ENCODE measurements at places on chromosomes 7 and 10. TPM values are rescaled to one million over a fixed set of nuclear protein-coding genes. Genes with fewer than 3 reads are reported as not detected.

The ZNF853 gene
- polyA plus RNA-seq = 1.6 TPM

DNA sequence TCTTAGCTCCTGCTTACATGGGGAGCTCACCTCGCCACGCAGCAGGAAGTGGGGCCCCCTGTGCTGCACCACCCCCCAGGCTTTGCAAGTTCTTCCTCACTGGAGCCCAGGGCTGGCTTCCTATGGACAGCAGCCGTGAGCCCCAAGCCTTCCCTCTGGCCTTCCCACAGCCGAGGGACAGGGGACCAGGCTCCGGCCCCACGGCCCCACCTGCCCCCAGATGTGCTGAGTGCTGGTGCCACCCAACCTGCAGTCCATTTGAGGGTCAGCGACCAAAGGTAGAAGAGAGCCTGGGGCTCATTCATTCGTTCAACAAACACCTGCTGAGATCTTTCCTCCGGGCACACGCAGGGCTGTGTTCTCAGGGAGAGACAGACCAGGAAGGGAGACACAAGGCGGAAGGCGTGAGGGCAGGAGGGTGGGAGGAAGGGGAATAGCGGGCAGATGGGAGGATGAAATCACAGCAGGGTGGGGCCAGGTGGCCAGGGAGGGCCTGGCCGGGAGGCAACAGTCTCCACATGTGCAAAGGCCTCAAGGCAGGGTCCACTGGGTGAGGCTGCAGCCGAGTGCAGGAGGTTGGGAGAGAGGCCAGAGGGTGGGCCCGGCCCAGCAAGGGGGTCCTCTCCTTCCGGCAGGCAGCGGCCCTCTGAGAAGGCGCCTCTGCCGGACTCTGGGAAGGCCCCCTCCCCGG is 100.1 kb downstream of the FOXL3 start:
- no peak for DNase-seq

- DNase-seq = no peak
Measured at GRCh38 chr7:156223935-156224832, 411.9 kb upstream of the SHH start.

DNA sequence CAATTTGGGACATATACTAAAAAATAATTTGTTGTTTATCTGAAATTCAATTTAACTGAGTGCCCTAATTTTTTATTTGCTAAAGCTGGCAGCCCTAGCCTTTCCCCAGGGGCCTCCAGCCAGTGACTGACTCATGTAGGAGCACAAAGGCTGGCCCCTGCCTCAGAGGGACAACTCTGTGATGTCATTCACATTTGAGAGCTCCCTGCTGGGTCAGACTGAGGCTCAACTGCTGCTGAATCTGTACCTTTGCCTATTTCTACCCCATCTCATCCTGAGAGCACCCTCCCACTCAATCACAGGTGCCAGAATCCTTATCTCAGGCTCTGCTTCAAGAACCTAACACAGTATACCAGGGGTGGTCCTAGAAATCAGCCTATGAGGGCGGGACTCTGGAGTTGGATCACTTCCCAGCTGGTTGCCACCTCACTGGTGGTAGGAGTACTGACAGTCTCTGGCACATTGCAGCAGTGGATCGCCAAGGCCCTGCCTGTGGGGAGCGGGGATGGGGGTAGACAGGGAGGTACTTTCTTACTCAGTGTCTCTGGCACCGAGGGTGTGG is 11.6 kb downstream of the GCK start:
- DNase-seq = no peak

DNA sequence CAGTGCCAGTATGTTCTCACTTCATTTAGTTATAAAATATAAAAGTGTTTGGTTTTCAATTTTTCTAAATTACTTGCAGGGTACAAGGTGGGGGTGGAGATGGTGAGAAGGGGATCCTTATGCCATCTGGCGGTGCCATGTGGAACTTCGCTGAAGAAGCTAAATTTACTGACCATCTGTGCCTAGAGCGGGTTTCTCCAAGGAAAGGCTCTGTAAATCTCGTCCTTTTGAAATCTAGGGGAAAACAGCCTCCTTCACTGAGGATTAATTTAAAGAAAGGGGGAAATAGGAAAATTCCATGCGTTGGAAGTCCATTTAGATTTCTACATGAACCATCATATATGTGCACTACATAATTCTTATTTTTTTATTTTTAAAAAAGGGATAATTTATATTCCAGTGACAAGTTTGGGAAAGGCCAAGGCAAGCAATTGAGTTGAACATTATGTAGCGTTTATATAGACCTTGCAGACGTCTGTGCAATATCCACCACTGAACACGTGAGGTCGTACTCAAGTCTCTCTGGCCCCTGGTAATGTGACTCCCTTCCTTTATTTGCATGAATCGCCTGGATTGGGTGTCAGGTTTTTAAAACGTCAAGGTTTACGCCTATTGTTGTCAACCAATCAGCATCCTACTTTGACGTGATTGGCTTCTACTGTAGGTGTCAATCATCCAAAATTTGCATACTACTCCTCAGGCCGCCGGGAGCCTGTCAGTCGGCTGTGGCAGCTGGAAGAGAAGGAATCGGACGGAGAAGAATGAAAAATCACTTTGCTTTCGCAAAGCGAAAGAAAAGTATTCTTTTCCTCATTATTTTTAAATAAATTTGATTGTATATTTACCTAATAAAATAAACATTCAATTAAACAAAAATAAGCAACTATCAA is 297.1 kb upstream of the NFE2L3 start:
- DNase-seq = peak; percentile 89

The FGL2 gene
- not detected for polyA plus RNA-seq

DNA sequence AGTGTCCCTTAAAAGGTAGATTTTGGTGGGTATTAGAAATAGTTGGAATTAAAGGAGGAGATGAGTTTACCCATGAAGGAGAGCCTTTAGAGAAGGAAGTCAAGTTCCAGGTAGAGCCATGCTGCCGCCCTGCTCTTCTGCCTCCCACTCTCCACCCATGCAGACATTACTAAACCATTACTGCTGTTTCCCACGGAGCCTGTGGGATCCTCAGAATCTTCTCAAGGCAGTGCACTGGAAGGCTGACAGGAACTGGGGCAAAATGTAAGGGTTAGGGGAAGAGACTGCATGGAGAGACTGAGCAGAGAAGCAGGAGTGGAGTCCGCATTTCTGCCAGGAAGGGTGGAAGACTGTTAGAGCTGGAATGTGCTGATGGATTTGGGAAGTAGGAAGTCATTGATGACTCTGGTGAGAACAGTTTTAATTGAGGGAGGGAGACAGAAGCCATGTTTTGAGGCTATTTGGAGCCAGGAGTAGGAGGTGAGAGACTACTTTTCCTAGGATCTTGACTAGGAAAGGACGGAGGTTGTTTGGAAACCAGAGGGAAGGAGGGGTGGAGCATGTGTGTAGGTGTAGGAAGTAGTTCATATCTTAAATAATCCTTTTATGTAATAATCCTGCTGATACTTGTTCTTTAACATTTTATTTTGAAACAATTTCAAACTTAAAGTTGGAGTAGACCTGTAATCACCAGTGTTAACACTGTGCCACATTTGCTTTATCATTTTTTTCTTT is 109.0 kb downstream of the CCNY start:
- no peak for DNase-seq

DNA sequence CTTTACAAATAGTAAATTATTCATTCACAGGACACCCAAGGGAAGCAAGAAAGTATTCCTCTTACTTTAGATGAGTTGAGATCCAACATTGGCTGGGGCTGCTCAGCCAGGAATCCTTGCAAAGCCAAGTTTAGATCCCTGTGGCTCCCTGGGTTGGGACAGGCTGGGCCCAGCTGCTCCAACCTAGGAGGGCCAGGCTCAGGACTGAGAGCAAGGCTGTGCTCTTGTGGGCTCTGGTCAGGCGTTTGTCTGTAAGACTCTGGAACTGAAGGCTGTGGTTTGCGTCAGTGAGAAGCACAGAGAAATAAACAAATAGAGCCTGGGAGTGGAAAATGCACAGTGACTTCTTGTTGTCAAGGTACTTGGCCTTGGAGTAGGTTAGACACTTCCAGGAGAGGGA is 53.2 kb upstream of the TMEM273 start:
- no peak for DNase-seq

The PIK3CG gene
- polyA plus RNA-seq = not detected

DNA sequence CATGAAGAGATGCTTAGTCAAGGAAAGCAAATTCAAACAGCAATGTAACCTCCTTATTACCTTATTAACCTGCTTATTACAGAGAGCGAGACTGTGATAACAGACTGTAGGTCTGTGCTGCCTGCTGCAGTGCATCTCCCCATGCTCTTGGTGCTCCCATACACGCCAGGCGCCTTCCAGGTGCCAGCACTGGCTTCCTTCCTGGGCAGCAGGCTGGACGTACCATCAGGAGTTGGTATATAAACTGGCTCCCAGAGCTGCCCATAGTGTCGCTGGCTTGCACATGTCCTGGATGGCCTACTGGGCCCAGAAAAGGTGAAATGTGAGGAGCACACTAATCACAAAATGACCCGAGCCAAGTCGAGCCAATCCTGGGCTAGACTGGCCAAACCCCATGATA is 13.5 kb downstream of the ATP6V0E2 start:
- DNase-seq = no peak

GRCh38 chr10:78457804-78458482 is 424.3 kb downstream of the RPS24 start:
- DNase-seq = peak; percentile 57

DNA sequence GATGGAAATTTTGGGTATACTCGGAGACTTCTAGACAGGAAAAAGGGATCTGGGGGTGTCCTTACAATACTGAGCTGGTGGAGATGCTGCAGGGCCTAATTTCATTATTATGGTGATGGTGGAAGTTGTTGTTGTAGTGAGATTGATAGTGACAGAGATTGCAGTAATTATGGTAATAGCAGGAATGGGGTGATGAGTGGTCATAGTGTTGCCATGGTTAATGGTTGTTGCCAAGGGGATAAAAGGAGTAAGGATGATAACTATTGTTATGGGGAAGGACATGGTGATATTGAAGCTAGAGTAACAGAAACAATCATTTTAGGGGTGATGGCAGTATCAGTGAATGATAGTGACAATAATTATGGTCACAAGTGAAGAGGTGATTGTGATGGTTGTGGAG is 27.1 kb upstream of the LBX1 start:
- DNase-seq = no peak

- DNase-seq = no peak
Measured at GRCh38 chr7:149795126-149795525, 21.7 kb upstream of the ZNF467 start.

The PNLIPRP3 gene
- polyA plus RNA-seq = not detected

The FAM13C gene
- not detected for polyA plus RNA-seq

The DENND11 gene
- 7.5 TPM for polyA plus RNA-seq

- DNase-seq = no peak
Measured at GRCh38 chr7:155353256-155353897, 55.7 kb downstream of the INSIG1 start.

- no peak for DNase-seq
Measured at GRCh38 chr7:112084520-112084971, 121.7 kb downstream of the DOCK4 start.

DNA sequence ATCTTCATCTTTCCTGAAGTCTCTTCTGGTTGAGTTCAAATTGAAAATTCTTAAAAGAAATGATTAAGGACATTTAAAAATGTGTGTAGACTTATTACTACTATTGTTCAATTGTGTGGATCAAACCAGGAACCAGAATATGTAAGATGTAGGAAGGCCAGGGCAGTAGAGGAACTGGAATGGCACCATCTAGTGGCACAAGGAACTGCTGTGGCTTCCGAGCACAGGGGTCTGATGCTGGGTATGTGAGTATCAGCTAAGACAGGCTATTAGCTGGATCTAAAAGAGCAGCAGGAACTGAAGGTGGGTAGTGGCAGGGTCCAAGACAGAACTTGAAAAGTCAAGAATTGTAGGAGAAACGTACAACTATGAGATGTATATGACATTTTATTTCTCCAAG is 247.3 kb downstream of the SEMA3A start:
- DNase-seq = peak; percentile 6

DNA sequence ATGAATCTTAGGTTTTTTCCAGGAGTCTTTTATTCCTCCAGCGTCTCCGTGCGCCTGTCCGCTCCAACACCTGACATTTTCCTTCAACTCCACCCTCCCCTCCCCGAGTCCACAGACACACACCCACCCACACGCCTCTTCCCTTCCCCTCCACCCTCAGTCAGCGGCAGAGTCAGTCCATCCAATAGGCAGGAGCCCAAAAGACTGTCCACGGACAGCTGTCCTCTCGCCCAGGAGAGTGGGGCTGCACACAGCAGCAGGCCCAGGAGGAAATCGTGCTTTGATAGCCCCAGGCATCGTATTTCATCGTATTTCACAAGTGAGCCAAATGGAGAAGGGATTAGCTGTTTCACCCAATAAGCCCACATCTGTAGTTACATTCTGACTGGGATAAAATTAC is 285.1 kb downstream of the ZEB1 start:
- DNase-seq = no peak

GRCh38 chr7:120353171-120353570 is 80.2 kb downstream of the KCND2 start:
- no peak for DNase-seq

- DNase-seq = no peak
Measured at GRCh38 chr10:49649936-49650723, 29.3 kb upstream of the C10orf53 start.

GRCh38 chr10:113313048-113313602 is 239.7 kb upstream of the HABP2 start:
- no peak for DNase-seq

DNA sequence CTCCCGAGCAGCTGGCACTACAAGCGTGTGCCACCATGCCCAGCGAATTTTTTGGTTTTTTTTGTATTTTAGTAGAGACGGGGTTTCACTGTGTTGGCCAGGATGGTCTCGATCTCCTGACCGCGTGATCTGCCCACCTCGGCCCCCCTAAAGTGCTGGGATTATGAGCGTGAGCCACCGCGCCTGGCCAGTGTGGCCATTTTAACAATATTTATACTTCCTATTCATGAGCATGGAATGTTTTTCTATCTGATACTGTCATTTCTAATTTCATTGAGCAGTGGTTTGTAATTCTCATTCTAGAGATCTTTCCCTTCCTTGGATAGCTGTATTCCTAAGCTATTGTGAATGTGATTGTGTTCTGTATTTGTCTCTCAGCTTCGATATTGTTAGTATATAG is 96.2 kb downstream of the GLCCI1 start:
- DNase-seq = no peak

GRCh38 chr7:30503274-30504212 is 1.1 kb downstream of the GGCT start:
- no peak for DNase-seq

GRCh38 chr10:6046773-6047611 is 15.2 kb downstream of the IL2RA start:
- DNase-seq = no peak

DNA sequence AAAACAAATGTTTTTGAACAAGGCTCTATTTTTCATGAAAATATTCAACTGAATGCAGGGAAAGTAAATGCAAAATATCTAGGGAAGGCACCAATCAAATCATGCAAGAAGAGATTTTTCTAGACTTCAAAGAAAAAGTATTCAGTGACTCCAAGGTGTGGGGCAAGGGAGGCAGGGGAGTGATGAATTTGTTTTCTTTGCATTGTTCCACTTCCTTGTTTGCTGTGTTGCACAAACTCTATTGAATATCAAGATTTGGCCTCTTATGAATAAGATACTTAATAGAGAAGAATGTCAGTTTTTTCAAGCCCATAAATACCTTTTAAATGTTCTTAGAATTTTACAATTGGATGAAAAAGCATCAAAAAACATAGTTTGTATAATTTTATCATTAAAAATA is 26.4 kb downstream of the STEAP1 start:
- DNase-seq = no peak

GRCh38 chr7:80014511-80014910 is 120.1 kb upstream of the GNAI1 start:
- no peak for DNase-seq

Measured in A549 (cell line).